Suprapubic skin (tissue), 4 donors: ENCODE measurements at places on chromosomes 5 and 9. TPM values are rescaled to one million over a fixed set of nuclear protein-coding genes. Genes with fewer than 3 reads are reported as not detected.

Gene GNA14
- total RNA-seq: 4.2 TPM

GRCh38 chr5:52255308-52255707 is 532.4 kb upstream of the ITGA1 start:
- no peaks in the 10 kb centered on the region for H3K4me1 ChIP-seq
- no peaks in the 10 kb centered on the region for H3K27me3 ChIP-seq
- no peak overlapping the region for H3K4me3 ChIP-seq
- H3K36me3 ChIP-seq: no peaks in the 10 kb centered on the region
- H3K27ac ChIP-seq: no peak overlapping the region

DNA sequence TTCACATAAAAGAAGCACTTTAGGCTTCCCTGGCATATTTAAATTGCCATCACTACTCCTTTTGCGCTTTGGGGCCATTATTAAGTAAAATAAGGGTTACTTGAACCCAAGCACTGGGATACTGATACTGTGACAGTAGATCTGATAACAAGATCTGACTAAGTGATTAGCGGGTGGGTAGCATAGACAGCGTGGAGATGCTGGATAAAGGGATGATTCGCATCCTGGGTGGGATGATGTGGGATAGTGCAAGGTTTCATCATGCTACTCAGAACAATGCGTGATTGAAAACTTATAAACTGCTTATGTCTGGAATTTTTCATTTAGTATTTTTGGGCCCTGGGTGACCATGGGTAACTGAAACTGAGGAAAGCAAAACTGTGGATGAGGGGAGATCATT is 75.1 kb downstream of the PTTG1 start:
- H3K27ac ChIP-seq: no peak overlapping the region
- H3K4me3 ChIP-seq: no peak overlapping the region
- H3K27me3 ChIP-seq: no peaks in the 10 kb centered on the region
- no peaks in the 10 kb centered on the region for H3K36me3 ChIP-seq
- DNase-seq: no peak

DNA sequence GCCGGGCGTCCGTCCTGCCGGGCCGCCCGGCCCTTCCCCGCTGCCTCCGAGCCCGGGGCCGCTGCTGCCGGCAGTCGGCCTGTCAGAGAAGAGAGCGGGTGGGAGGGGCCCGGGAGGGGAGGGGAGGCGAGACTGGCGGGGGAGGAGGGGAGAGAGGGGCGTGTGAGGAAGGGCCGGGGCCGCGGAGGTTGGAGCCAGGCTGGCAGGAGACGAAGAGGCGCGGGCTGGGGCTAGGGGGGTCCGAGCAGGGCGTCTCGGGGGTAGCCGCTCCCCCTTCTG is 570 bp downstream of the CREBRF start:
- H3K36me3 ChIP-seq: no peaks in the 10 kb centered on the region
- H3K27me3 ChIP-seq: no peaks in the 10 kb centered on the region

GRCh38 chr5:174675916-174676315 is 48.5 kb upstream of the MSX2 start:
- H3K36me3 ChIP-seq: no peaks in the 10 kb centered on the region
- H3K4me3 ChIP-seq: no peak overlapping the region
- no peak overlapping the region for H3K27ac ChIP-seq
- H3K27me3 ChIP-seq: peaks cover 11% of the 10 kb centered on the region
- DNase-seq: no peak

- DNase-seq: no peak
- no peaks in the 10 kb centered on the region for H3K36me3 ChIP-seq
- no peaks in the 10 kb centered on the region for H3K4me1 ChIP-seq
Observed at GRCh38 chr5:553874-554273, 29.6 kb upstream of the SLC9A3 start.

Gene PANK3
- 53.7 TPM for total RNA-seq

- H3K4me1 ChIP-seq: no peaks in the 10 kb centered on the region
- no peaks in the 10 kb centered on the region for H3K27me3 ChIP-seq
- no peak overlapping the region for H3K4me3 ChIP-seq
- no peak overlapping the region for H3K27ac ChIP-seq
Observed at GRCh38 chr9:112586599-112587155, 100.0 kb downstream of the KIAA1958 start.

Gene TMEM252
- total RNA-seq: not detected

GRCh38 chr9:87455407-87455806 is 42.3 kb upstream of the DAPK1 start:
- no peak for DNase-seq
- H3K4me3 ChIP-seq: no peak overlapping the region
- no peaks in the 10 kb centered on the region for H3K4me1 ChIP-seq
- no peaks in the 10 kb centered on the region for H3K27me3 ChIP-seq
- H3K36me3 ChIP-seq: no peaks in the 10 kb centered on the region

DNA sequence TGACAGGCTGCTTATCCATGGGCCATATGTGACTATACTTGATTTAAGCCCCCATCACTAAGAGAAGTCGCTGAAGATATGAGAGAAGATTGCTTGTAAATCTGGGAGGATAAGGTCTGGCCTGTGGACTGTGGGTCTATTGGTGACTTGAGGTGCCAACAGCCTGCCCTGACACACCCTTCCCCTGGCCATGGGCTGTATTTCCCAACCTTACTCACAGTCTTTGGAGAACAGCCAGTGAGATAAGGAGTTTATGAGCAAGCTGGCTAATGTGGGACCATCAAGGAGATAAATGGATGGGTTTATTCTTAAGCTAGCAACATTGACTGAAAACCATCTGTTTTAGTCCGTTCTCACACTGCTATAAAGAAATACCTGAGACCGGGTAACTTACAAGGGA is 231.3 kb downstream of the ZSWIM6 start:
- H3K36me3 ChIP-seq: no peaks in the 10 kb centered on the region
- no peak for DNase-seq
- no peaks in the 10 kb centered on the region for H3K27me3 ChIP-seq
- H3K4me1 ChIP-seq: no peaks in the 10 kb centered on the region
- no peak overlapping the region for H3K4me3 ChIP-seq
- H3K27ac ChIP-seq: no peak overlapping the region

Gene CDC25C
- total RNA-seq: 0.38 TPM

Gene GRXCR2
- total RNA-seq: not detected

- H3K4me3 ChIP-seq: no peak overlapping the region
- no peak for DNase-seq
- H3K4me1 ChIP-seq: peaks cover 33% of the 10 kb centered on the region
Observed at GRCh38 chr5:96780626-96781025, 27.1 kb downstream of the ERAP1 start.

Gene LHX3
- not detected for total RNA-seq

DNA sequence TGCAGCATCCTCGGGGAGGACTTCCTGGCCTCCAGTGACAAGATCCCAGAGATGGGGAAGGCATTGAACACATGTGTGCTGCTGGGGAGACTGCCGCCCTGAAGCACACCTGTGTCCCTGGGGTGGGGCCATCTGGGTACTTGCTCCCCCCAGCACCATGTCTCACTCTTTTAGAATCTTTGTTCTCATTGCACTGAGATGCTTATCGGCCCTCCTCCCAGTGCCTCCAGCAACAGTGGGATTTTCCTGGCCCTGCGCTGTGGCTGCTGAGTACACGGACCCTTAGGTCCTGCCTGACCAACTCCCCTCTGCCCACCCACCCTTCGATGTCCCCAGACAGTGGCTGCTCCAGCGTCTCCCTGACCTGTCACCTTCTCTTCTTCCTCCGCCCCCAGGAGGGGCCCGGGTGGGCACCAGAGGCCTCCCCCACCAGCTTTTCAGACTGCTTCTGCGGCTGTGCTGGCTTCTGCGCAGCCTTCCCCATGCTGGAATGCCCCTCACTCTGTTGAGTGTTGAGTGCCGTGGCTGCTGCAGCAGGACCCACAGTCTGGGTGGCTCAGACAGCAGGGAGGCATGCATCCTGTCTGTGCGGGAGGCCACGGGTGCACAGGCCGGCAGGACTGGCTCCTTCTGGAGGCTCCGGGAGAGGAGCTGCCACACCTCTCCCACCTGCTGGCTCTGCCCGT is 145.9 kb upstream of the IRX2 start:
- no peak overlapping the region for H3K27ac ChIP-seq
- H3K4me1 ChIP-seq: no peaks in the 10 kb centered on the region
- DNase-seq: peak; percentile 71
- H3K36me3 ChIP-seq: no peaks in the 10 kb centered on the region

DNA sequence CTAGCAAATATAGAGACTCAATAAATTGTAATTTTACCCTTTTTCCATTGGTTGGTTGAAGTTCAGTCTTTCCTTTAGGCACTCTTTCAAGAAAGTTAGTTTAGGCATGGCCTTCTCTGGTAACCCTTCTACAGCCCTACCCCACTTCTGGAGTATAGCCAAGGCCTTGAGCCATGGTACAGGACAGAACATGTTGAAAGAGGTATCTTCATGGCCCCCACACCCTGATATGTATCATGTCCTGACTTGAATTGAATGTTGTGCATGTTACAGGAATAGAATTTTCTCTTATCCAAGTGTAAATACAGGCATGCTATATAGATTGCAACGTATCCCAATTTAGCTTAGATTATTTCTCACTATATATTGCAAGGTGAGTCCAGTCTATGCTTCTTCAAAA is 175.6 kb downstream of the CD180 start:
- peak overlapping the region; percentile 71 for H3K27ac ChIP-seq
- no peaks in the 10 kb centered on the region for H3K36me3 ChIP-seq

Gene TEX10
- total RNA-seq: 33.6 TPM

GRCh38 chr5:154486427-154486866 is 8.4 kb upstream of the HAND1 start:
- H3K27ac ChIP-seq: no peak overlapping the region
- peak; percentile 37 for DNase-seq
- H3K36me3 ChIP-seq: no peaks in the 10 kb centered on the region
- no peak overlapping the region for H3K4me3 ChIP-seq
- peaks cover 90% of the 10 kb centered on the region for H3K27me3 ChIP-seq

DNA sequence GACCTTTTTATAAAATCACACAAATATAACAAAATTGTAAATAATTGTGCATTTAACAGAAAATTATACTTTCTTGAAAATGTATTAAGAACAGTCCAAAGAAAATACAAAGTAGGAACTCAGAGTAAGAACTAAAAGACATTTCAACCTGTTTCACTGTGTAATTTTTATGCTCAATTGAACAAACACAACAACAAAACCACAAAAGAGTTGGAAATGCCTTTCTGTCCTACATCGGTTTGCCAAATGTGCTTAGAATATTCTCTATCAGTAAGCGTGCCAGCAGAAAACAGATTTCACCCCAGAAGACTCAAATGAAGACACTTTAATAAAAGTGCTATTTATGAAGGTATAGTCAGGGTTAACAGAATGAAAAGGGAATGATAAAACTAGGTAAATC is 592.1 kb downstream of the PRELID2 start:
- no peak overlapping the region for H3K27ac ChIP-seq
- peaks cover 21% of the 10 kb centered on the region for H3K4me1 ChIP-seq
- DNase-seq: no peak
- H3K27me3 ChIP-seq: no peaks in the 10 kb centered on the region
- H3K36me3 ChIP-seq: no peaks in the 10 kb centered on the region
- H3K4me3 ChIP-seq: no peak overlapping the region

GRCh38 chr9:38073882-38074281 is 4.9 kb upstream of the SHB start:
- no peak for DNase-seq
- no peaks in the 10 kb centered on the region for H3K36me3 ChIP-seq
- H3K4me3 ChIP-seq: no peak overlapping the region
- H3K27me3 ChIP-seq: no peaks in the 10 kb centered on the region

DNA sequence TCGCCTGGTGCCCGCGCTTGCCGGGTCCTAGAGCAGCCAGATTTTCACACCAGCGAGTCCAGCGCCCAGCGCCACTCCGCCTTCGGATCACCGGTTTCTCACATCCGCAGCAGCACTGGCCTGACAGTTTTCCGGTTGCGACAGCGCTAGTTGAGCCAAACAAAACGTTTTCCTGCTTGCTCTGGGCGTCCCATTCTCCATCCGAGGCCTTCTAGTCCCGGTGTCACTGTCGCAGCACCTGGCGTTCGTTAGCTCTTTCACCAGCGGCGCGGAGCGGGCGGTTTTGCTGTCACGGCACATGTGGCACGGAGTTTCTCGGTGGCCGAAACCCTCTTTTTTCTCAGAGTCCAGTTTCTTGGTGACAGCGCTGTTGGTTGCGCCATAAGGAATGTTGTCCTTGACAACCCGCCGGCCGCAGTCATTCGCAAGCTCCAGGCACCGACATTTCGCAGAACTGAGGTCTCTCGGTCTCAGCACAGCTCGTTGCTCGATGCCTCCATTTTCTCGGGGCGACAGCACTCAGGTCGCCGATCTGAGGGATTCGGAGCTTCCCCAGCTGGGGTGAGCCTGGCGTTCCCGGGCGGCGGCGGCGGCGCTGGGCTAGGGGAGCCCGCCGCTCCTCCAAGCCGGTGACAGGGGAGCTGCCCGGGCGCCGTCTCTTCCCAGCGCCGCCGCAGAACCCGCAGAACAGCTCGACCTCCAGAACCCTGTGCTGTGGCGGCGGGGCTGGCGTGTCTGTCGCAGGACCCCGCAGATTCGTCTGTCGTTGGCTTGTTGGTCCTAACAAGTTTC is 47.8 kb downstream of the ANXA2R start:
- no peaks in the 10 kb centered on the region for H3K4me1 ChIP-seq
- H3K27me3 ChIP-seq: peaks cover 63% of the 10 kb centered on the region
- peak overlapping the region; percentile 92 for H3K27ac ChIP-seq
- no peaks in the 10 kb centered on the region for H3K36me3 ChIP-seq

DNA sequence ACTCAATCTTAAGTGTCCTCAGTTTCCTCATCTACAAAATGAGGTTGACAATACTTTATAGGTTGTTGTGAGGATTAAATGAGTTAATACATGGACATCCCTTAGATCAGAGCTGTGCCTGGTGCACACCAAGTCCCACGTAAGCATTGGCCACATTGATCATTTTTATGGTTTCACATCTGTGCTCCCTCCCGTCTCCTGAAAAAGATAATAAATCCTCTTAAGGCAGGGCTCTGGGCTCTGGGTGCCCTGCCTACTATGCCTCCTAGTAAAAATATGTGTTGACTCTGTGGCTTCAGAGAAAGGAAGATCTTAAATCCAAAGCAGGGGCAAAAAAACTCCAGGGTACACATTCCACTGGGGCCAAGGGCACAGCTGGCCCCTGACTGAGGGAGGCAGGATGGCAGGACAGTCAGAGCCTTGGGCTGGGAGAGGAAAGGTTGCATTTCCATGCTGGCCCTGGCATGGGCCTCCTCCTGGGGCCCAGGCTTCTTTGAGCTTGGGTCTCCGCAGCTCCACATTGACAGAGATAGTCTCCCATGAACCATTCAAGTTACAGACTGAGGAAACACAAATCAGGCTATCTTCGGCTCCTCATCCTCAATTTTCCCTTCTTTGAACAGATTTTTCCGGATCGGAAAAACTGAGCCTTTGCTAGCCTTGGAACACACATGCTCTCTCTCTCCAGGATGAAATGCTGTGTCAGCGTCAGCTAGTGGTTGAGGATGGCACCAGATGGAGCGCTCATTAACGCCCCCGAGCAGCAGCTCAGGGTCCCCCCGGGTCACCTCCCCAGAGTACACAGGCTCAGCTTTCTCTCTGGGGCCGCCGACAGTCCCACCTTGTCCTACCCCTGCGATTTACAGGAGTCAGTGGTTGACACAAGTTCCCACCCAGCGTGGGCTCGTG is 22.4 kb upstream of the KIF12 start:
- no peaks in the 10 kb centered on the region for H3K4me1 ChIP-seq
- H3K27ac ChIP-seq: no peak overlapping the region
- no peaks in the 10 kb centered on the region for H3K36me3 ChIP-seq
- no peak overlapping the region for H3K4me3 ChIP-seq

- H3K4me1 ChIP-seq: no peaks in the 10 kb centered on the region
- H3K27ac ChIP-seq: no peak overlapping the region
- no peak for DNase-seq
- H3K4me3 ChIP-seq: no peak overlapping the region
- H3K36me3 ChIP-seq: no peaks in the 10 kb centered on the region
Observed at GRCh38 chr5:86526811-86527348, 90.9 kb upstream of the COX7C start.
